ENCODE measurements at places on chromosomes 2 and 18.

DNA sequence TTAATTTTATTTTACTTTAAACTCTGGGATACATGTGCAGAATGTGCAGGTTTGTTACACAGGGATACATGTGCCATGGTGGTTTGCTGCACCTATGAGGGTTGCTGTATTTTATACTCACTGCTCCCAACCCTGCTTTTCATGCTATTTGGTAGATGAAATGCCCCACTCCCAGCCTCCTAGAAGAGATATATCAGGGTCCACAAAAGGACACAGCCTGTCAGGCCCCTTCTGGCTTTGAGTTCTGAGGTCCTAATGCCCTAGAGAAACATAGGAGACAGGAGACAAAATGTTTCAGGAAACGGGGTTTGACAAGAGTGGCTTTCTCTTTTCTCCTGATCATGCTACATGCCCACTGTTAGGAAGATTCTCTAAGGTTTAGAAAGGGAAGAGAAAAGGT lies 27.1 kb upstream of the SOX11 start:
- no peak for DNase-seq

- no peak for DNase-seq
Observed at GRCh38 chr2:111623380-111623779, 260.6 kb downstream of the ANAPC1 start.

DNA sequence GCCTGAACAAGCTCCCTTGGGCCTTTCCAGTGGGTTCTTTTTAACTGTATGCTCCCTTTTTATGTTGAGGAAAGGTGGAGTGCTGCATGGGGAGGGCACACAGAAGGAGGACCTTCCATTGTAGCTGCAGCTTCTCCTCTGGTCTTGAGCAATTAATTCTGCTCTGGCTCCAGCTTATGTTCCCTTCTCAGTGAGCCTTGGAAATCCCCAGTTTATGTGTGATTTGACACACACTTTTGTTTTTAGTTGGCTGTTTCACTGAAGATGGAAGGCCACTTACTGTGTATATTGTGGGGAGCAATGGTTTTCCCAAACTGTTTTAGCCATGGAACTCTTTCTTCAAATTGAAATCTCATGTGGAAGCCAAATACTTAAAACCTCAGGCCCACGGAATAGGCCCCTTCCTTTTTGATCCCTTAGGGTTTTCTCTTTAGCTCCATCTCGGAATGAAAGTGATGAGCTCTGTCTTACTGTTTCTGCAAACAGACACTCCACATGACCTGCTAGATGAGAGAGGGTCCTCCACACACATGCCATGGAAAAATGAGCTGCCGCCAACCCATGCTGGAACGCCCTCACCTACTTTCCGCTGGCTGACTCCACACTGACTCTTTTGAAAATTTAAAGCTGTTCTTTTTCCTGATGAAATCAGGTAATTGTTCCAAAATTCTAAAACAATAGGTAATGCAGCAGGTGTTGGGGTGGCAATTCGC lies 280.9 kb upstream of the SIX2 start:
- no peak for DNase-seq

DNA sequence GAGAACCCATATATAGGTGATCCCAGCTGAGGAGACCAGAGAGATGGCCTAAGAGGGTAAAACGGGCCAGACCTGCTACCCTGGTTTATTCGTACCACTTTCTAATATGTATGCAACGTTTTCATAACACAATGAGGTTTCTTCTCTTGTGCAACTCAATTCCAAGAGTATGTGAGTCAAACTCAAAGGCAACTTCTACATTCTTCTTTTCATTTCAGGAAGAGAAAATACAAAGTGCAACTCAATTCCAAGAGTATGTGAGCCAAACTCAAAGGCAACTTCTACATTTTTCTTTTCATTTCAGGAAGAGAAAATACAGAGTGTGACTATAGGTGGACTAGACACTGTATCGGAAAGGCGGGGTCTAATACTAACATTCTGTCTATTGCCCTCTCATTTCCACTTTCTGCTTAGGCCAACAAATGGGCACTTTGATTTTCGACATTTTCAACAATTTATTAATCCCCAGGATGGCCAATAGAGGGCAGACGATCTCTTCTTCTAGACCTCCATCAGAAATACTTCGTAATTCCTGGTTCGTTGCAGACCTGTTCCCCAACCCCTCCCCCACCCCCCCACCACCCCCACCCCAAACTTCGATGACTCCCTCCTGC lies 3.7 kb upstream of the CRIM1 start:
- DNase-seq = peak; percentile 74

DNA sequence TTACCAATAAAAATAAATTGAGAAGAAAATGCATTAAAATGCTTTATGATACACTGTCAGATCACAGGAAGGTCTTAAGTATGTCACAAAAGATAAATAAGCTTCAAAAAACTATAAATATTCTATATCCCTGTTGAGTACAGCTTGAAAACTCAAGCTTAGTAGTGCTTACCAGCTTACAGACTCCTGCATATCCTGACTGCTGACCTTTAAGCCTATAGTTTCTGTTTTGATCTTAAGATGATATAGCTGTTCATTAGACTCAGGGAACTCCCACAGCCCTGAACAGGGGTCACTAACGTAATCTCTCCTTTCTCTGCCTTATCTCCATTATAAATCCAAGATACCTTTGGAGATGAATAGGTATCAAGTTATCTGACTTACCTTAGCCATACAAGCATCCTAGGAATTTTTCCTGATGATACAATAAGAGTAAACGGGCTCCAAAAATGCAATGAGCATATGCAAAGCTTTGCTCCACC lies 93.7 kb upstream of the RBBP8 start:
- DNase-seq = no peak

DNA sequence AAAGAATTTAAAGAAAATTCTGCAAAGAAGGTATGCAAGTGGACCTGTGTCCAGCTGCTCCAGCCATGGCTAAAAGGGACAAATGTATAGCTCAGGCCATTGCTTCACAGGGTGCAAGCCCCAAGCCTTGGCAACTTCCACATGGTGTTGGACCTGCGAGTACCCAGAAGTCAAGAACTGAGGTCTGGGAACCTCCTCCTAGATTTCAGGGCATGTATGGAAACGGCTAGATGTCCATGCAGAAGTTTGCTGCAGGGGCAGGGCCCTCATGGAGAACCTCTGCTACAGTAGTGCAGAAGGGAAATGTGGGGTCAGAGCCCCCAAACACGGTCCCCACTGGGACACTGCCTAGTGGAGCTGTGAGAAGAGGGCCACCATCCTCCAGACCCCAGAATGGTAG lies 284.0 kb upstream of the RAB6C start:
- no peak for DNase-seq

GRCh38 chr18:68840554-68841263 lies 42.8 kb downstream of the CCDC102B start:
- no peak for DNase-seq

- DNase-seq = no peak
Observed at GRCh38 chr2:162731917-162732804, 106.4 kb downstream of the KCNH7 start.

DNA sequence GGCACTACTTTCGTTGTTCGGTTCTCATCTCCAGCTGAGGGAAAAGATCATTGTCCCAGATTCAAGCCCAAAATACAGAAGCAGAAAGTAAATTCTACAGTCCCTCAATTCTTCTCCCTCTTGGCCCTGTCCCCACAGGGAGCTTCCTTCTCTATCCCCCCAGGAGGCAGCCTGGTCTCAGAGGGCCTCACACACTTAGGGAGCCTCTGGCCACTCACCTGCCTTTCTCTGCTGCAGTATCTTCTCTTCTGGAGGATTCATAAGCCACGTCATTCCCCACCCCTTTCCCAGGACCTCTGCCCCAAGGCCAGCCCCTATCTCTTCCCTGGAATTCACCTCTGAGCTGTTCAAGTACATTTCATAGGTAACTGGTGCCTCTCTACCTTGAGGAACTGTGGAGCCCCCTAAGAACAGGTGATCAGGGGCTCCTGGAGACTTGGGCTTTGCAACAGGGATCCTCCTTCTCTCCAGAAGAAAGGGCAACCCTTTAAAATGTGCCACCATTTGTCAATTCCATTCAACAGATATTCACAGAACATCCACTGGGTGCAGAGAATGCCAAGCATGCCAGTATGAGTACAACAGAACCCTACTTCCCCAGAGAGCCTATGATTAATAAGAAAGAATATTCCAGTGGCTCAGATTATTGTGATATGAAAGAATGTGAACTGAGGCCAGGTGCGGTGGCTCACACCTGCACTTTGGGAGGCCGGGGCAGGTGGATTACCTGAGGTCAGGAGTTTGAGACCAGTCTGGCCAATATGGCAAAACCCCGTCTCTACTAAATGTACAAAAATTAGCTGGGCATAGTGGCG lies 72.9 kb downstream of the CIB4 start:
- DNase-seq = no peak

- no peak for DNase-seq
Observed at GRCh38 chr2:118013221-118013723, 598 bp downstream of the CCDC93 start.

- peak; percentile 88 for DNase-seq
Observed at GRCh38 chr2:183035298-183035953, 2.8 kb downstream of the NCKAP1 start.

DNA sequence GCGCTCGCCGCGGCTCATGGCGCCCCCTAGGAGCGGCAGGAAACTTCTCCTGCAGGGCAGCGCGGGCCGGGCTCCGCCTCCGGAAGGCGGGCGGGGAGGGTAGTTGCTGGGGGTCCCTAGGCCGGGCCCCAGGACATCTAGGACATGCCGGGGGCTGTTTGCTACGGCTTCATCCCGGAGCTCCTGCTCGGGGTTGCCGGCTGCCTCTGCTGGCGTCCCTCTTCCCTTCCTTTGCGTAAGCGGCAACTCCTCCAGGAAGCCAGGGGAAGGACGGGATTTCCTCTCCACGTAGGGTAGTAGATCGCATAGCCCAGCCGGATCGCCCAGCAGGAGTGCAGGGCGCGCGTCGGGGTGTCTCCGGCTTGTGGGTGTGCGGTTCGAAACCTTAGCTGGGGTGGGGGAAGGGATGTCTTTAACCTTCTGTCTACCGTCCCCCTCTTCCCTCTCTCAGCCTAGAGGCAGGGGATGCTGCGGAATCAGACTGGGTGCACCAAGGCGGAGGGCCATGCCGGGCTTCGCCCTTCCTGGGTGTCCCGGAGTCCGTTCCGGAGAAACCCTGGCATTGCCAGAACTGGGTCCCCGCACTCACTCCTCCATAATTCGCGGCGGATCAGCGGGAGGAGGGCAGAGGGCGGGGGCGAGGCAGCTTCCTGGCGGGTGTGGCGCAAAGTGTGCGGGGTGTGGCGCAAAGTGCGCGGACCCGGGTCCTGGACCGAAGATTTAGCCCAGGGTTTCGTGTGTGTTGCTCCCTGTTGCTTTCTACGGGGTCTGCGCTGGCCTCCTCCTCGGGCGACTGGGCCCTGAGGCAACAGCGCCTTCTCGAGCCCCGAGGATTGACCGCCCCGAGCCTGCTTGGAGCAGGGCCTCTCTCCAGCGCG lies 12.2 kb upstream of the SKOR2 start:
- no peak for DNase-seq

GRCh38 chr2:189127756-189128155 lies 51.8 kb downstream of the COL5A2 start:
- no peak for DNase-seq

Data from spinal cord (tissue), 10 donors.